Right lung (tissue), 10 donors: ENCODE measurements at places on chromosomes 3 and 15. TPM values are rescaled to one million over a fixed set of nuclear protein-coding genes. Genes with fewer than 3 reads are reported as not detected.

- DNase-seq: no peak
Observed at GRCh38 chr3:69011096-69011730, 2.3 kb downstream of the EOGT start.

- no peak for DNase-seq
Observed at GRCh38 chr3:14487086-14487485, 53.1 kb downstream of the GRIP2 start.

DNA sequence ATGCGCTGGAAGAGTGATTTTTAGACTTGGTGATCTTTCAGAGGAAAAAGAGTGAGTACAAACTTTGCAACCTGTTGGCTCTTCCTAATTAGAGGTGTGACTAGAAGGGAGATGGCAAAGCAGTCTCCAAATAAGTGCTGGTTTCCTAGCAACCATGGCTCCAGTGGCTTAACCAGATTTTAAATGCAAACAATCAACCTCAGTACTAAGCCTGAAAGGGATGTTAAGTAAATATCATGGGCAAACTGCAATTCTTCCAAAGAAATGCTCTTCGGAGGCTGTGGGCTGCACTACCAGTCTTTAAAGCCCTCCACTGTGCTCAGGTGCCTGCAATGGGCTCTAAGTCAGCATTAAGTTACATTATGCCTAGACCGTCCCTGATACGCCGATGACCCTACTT, 678.1 kb upstream of the CCDC54 start:
- DNase-seq: no peak

DNA sequence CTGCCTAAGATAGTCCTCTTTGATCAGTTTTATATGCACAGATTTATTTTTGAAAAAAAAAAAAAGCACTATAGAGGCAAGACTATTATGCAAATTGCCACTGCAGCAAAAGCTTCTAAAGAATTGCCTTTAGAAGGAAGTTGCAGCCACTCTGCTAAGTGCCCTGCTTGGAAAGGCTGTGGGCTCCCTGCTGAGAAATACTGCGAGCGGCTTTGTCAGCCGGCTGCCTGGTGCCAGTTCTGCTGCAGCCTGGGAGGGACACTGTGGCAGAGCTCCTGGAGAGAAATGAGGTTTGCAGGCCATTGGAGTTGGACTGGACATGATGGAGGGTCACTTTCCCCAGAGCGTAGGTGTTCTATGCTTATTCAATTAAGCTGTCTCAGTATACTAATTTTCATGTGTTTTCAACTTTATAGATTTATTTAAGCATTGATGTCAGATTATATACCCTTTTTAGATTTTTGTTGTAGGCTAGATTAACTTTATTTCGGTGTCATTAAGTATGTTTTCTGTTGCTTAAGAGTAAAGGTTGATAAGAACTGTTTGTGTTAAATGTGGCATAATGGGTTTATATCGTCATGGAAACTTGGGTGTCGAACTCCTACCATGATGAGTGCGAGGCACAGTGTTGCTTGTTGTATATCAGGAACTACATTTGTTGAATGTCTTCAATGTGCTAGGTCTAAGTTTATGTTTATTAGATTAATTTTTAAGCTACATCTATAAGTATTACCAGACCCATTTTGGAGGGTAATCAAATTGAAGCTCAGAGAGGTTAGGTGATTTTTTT, 6.6 kb downstream of the MAP2K5 start:
- DNase-seq: no peak

DNA sequence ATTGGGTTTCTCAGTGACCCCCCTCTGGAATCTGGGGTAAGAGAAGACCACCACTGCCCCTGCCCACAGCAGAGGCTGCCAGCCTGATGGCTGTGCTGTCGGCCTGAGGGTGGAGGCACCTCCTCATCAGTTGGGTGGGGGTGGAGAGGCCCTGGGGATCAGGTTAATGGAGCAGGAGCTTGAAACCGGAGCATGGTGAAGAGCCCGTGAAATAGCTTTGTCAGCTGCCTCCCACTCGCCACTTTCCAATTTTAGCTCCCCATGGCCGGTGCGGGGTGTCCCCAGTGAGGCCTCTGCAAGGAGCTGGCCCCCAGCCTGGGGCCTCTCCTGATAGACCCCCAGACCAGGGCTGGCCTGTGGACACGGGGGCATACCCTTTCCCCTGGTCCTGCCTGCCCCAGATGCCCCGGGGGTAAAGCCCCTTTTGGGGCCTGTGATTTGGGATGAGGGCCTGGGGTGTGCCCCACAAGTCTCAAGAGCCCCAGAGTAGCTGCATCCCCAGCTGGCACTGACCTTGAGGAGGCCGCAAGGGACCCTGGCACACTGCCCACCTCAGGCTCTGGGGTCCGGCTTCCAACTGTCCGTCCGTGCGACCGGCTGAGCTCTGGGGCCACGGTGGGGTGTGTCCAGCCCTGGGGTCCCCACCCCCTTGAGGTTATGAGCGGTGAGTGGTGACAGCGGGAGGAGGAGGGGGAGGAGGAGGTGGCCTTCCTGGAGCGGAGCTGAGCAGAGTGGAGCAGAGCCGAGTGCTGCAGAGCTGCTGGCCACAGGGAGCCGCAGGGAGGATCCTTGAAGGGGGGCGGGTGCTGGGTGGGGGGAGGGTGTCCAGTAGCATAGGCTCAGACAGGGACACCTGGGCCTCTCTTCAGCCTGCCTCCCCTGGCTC, at the start of gene HHATL:
TSS of gene HHATL (minus strand) at position 733 of the 886 bp plus-strand sequence. CDS start 1,972 bp downstream, outside the sequence.
- no peak for DNase-seq

DNA sequence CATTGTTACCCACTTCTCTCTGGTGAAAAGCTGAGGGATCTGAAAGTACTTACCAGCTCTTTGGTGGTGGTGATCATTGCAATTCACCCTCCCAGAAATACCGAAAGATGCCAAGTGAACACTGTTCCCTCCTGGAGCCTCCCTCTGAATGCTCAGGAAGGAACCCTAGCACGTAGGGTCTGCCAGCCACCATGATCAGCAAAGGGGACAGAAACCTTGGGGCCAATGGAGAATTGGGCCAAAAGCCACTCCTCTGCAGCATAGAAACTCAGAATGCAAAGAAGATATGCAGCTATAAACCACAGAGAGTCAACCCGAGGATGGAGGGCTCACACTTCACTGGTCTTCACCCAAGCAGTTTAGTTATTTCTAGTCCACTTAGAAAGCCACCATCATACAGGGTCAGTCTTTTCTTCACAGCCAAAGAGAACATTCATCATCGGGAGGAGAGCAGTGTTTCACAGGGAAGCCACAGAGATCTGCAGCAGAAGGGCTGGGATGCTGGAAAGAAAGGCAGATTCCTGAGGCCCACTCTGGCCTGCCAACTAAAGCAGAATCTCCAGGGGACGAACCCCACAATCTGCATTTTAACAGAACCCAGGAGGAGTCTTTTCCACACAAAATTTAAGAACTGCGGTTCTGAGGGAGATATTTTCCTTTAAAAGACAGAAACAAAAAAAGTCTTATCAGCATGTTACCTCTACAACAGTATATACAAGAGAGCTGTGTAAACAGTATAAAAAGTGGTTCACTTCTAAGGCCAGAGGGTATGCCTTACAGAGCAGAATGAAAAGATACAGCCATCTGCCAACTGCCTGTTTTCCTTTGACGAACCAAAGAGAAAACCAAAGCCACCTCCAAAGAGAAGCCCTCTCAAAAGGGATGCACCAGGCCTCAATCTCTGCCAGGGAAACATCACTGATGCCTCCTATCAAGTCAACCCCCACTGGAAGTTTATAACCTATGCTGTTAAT, 11.3 kb downstream of the TBC1D2B start:
- no peak for DNase-seq

DNA sequence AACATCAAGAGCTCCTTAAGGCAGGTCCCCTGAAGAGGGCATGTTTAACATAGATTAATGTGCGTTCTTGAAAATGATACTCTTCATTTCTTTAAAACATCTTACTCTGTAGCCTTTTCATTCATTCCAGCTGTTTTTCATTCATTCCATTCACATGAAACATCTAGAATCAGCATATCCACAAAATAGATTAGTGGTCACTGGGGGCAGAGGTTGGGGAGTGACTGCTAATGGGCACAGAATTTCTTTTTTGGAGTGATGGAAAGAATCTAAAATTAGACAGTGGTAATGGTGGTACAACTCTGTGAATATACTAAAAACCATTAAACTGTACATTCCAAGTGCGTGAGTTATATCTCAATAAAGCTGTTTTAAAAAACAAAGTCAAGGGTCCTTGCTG, 15.4 kb upstream of the CXCR6 start:
- no peak for DNase-seq

GRCh38 chr3:21673393-21673792, 77.6 kb downstream of the ZNF385D start:
- DNase-seq: no peak

DNA sequence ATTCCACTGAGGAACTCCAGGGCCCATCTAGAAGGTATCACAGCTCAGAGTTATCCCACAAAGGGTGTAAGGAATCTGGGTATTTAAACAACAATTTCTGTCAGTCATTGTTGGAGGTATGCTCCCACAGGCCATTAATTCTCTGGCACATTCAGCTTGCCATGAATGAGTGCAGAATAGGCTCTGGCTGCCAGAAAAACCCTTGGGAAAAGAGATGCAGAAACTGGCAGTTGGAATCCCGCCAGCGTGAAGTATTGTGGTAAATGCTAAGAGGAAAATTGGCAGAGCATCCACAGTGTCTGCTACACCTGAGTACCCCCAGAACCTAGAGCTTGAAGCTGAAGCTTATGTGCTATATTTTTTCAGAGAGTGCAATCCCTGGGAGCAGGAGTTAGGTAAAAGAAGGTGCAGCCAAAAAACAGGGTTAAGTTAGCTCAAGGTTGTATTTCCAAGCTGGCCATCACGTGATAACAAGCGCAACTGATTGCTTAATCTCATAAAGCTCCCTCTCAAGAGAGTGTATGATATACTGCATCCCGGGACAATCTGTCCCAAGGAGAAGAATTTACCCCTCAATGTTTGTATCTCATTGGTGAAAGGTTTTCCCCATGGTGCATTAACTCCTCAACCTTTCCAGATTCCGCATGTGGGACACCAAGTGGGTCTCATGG, 94.2 kb upstream of the ACP3 start:
- no peak for DNase-seq

GRCh38 chr3:182768413-182768812, 24.9 kb upstream of the ATP11B start:
- DNase-seq: no peak

DNA sequence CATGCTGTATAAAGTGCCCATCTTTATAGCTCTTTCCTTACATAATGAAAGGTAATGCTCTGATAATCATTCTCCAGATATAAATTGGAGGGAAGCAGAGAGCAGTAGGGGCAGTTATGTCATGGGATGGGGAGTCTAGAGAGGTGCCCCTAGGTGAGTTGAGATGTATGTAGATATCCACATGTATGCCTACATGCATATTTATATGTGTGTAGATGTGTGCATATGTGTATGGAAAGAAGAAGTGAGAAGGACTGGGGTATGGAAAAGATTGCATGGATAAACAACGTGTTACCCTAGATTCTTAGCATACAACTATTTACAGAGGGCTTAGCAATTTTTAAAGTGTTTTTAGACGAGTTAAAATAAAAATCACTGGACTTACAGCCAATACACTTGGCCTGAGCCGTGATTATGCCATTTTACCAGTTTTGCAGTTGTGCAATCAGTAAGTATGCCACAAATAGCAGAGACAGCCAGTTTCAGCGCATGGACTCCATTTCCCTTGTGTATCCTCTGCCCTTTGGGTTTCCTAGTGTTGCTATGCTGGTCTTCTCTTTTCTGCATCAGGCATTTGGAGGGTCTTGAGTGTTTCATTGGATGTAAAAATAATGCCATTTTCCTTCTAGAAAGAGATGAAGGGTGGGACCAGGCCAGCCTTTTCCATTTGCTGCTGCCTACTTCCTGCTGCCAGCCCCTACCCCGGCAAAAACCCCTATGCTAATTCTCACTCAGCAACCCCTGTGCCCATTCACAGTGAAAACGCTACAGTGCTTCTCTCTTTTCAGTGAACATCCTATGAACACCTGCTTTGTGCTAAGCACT, 199.4 kb upstream of the NR2E3 start:
- no peak for DNase-seq

- DNase-seq: no peak
Observed at GRCh38 chr15:60458721-60459120, 20.2 kb downstream of the ICE2 start.

- DNase-seq: no peak
Observed at GRCh38 chr3:64717872-64718613, 30.2 kb upstream of the ADAMTS9 start.

DNA sequence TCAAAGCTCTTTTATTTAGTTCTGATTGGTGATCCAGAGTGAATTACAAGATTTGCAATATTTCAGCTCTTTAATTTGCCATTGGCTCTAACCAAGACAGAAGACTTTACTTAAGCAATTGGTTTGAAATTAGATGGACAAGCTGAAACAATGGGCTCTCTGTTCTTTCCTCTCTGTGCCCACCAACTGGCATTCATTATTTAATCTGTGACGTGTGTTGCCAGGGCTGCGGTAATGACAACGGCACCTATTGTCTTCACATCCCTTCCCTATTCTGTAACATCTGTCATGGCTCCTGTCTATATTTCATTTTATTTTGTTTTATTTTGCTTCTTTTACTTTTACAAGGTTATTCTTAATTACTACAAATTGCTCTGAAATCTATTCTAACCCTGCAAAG, 33.9 kb downstream of the PLD1 start:
- no peak for DNase-seq

DNA sequence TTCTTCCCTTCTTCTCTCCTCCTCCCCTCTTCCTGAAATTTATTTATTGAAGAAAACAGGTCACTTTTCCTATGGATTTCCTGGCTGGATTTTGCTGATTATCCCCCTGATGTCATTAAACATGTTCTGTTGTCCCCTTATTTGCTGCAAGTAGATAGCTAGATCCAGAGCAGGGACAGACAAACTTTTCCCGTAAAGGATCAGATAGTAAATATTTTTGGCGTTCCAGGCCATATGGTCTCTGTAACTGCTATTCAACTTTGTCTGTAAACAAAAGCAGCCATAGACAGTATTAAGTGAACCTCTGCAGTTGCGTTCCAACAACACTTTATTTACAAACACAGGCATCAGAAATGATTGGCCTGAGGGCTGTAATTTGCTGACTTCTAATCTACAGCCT, 241.3 kb downstream of the NEK10 start:
- no peak for DNase-seq

- no peak for DNase-seq
Observed at GRCh38 chr3:37603722-37604121, 258.0 kb upstream of the CTDSPL start.

DNA sequence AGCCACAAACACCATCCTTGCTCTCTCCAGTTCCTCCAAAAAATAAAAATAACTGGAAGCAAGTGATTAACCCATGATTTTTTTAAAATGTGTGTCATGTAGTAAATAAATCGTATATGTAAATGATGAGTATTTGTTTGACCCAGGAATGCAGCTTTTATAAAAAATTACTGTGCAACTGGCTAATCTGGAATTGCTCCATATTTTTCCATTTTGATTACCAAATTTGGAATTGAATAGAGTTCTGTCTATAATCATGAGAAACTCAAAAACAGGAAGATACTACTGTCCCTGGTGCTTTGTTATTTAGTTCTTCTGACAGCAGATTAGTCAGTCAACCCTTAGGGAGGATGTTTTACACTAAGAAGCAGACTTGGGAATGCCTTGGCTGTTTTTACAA, 116.2 kb downstream of the CCNL1 start:
- no peak for DNase-seq

The RBPMS2 gene
- polyA plus RNA-seq: 6.1 TPM

The P2RY1 gene
- 14.2 TPM for polyA plus RNA-seq

The THRB gene
- 17.0 TPM for polyA plus RNA-seq

The RYR3 gene
- 12.0 TPM for polyA plus RNA-seq

The COLQ gene
- 9.5 TPM for polyA plus RNA-seq

The IMPG2 gene
- 0.71 TPM for polyA plus RNA-seq

The PCSK6 gene
- polyA plus RNA-seq: 21.1 TPM
